Kidney (tissue), 22 donors: ENCODE measurements at places on chromosomes 7 and 10. TPM values are rescaled to one million over a fixed set of nuclear protein-coding genes. Genes with fewer than 3 reads are reported as not detected.

GRCh38 chr10:396535-397220 is 261.4 kb downstream of the ZMYND11 start:
- H3K4me1 ChIP-seq, result no peaks in the 10 kb centered on the region
- DNase-seq, result no peak
- H3K27me3 ChIP-seq, result no peaks in the 10 kb centered on the region
- H3K27ac ChIP-seq, result no peak overlapping the region
- peaks cover 2% of the 10 kb centered on the region for H3K36me3 ChIP-seq

Gene MSMB
- not detected for total RNA-seq

GRCh38 chr7:123665157-123665556 is 9.5 kb downstream of the LMOD2 start:
- H3K4me1 ChIP-seq, result no peaks in the 10 kb centered on the region
- H3K36me3 ChIP-seq, result no peaks in the 10 kb centered on the region
- DNase-seq, result no peak
- H3K4me3 ChIP-seq, result no peak overlapping the region
- no peak overlapping the region for H3K27ac ChIP-seq

Gene AEBP1
- total RNA-seq, result 164 TPM

Gene ABCB1
- total RNA-seq, result 48.3 TPM

GRCh38 chr7:1160670-1161021 is 650 bp upstream of the ZFAND2A start:
- no peaks in the 10 kb centered on the region for H3K27me3 ChIP-seq
- peaks cover 7% of the 10 kb centered on the region for H3K36me3 ChIP-seq
- no peak for DNase-seq

DNA sequence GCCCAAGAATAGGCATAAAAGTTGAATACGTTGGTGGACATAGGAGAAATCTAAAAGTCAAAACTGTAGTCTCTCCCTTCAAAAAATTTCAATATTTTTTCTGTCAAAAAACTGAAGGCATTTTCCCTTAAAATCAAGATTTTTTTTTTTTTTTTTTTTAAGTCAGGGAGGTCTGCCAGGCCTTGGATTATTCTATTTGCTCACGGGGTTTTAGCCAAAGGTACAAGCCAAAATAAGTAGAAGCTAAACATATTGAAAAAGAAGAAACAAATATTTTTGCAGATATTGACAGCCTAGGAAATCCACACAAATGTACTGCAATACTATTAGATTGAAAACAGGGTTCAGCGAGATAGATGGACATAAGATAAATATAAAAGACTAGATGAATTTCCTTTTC is 190.1 kb upstream of the PLXDC2 start:
- H3K27me3 ChIP-seq, result no peaks in the 10 kb centered on the region
- no peaks in the 10 kb centered on the region for H3K4me1 ChIP-seq
- no peak overlapping the region for H3K27ac ChIP-seq
- no peak overlapping the region for H3K4me3 ChIP-seq

DNA sequence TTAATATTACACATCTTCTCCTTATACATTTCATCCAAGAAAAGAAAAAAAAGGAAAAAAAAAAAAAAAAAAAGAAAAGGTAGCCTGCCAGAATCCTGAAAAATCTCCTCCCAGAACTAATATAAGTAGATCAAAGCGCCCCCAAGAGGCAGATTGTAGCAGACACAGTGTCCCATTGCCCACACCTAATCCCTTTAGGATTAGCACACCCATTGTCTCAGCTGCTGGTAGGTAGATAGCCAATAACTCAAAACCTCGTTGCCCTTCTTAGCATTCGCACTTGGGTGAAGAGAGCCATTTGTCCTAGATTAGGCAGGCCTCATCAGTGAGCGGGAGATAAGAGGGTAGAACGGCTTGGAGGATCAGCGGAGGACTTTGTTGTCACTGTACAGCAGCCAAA is 100.2 kb upstream of the SORCS1 start:
- no peak overlapping the region for H3K4me3 ChIP-seq
- no peaks in the 10 kb centered on the region for H3K27me3 ChIP-seq
- H3K27ac ChIP-seq, result no peak overlapping the region

DNA sequence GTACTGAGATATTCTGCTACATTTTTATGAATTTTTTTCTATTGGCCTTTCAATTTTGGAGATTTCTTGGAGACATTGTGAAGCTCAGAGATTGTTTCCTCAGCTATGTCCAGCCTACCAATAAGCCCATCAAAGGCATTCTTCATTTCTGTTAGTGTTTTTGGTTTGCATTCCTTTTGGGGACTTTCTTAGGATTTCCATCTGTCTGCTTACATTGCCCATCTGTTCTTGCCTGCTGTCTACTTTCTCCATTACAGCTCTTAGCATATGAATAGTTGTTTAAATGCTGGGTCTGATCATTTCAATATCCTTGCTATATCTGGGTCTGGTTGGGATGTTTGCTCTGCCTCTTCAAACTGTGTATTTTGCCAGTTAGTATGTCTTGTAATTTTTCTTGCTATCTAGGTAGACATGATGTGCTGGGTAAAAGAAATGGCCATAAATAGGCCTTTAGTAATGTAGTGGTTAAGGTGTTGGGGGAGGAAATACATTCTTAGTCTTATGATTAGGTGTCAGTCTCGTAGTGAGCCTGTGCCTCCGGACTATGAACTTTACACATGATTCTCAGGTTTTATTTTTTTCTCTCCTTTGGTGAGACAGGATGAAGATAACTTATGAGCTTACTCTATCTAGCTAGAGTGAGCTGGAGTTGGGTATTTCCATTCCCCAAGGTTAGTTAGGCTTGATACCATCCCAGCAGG is 32.6 kb upstream of the NME8 start:
- H3K27me3 ChIP-seq, result no peaks in the 10 kb centered on the region
- no peak for DNase-seq
- no peak overlapping the region for H3K4me3 ChIP-seq
- no peaks in the 10 kb centered on the region for H3K36me3 ChIP-seq

DNA sequence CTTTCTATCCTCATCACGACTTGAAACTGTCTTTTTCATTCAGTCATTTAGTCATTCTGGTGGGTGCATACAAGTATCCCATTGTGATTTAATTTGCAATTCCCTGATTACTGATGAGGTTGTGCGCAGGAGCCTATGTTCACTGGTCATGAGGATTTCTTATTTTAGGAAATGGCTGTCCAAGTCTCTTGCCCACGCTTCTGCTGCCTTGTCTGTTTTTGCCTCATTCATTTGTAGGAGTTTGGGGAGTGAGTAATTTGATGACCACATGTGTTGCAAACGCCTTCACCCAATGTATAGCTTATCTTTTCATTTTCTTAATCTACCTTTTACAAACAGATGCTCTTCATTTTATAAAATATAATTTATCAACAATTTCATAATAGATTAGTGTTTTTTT is 127.3 kb downstream of the ARHGAP22 start:
- H3K36me3 ChIP-seq, result no peaks in the 10 kb centered on the region
- no peak overlapping the region for H3K27ac ChIP-seq
- no peak overlapping the region for H3K4me3 ChIP-seq
- DNase-seq, result no peak
- H3K27me3 ChIP-seq, result no peaks in the 10 kb centered on the region
- H3K4me1 ChIP-seq, result no peaks in the 10 kb centered on the region

Gene RBM20
- 2.1 TPM for total RNA-seq

Gene CRPPA
- 5.9 TPM for total RNA-seq

GRCh38 chr7:121069346-121070100 is 81.0 kb downstream of the CPED1 start:
- no peaks in the 10 kb centered on the region for H3K4me1 ChIP-seq
- no peaks in the 10 kb centered on the region for H3K27me3 ChIP-seq
- no peak overlapping the region for H3K4me3 ChIP-seq

Gene MRC1
- 67.8 TPM for total RNA-seq

DNA sequence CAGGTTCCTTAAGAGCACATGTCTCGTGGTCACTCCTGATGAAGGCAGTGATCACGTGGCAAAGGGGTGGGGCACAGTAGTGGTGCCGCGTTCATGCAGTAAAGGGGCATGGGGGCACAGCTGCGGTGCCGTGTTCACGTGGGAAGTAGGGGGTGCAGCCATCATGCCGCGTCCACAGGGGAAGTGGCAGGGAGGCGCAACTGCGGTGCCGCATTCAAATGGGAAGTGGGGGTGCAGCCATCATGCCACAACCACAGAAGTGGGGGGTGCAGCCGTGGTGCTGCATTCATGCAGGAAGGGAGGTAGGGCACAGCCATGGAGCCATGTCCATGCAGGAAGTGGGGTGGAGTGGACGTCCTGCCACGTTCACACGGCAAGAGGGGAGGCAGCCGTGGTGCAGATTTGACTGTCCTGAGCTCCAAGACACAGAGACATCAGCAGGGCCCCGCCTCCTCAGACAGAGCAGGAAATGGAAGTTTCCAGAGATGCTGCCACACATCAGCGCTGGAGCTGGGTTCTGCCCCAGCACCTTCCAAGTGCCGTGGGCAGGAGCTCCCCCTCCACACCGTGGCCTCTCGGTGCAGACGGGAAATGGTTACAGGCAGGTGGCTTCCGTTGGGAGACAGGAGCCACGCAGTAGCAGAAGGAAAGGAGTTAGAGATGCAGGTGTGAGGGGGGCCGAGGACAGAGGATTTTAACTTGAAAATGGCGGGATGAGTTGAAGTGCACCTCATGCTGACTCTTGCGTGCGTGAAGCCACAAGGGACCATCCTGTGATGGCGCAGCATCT is 95.0 kb upstream of the DDC start:
- H3K4me3 ChIP-seq, result no peak overlapping the region
- H3K4me1 ChIP-seq, result peaks cover 29% of the 10 kb centered on the region
- no peaks in the 10 kb centered on the region for H3K27me3 ChIP-seq
- no peak overlapping the region for H3K27ac ChIP-seq
- no peak for DNase-seq

- H3K36me3 ChIP-seq, result no peaks in the 10 kb centered on the region
- H3K4me1 ChIP-seq, result no peaks in the 10 kb centered on the region
- H3K27me3 ChIP-seq, result no peaks in the 10 kb centered on the region
- H3K4me3 ChIP-seq, result no peak overlapping the region
- H3K27ac ChIP-seq, result no peak overlapping the region
These were observed 134.8 kb downstream of the PHTF2 start for GRCh38 chr7:77933394-77933793.

DNA sequence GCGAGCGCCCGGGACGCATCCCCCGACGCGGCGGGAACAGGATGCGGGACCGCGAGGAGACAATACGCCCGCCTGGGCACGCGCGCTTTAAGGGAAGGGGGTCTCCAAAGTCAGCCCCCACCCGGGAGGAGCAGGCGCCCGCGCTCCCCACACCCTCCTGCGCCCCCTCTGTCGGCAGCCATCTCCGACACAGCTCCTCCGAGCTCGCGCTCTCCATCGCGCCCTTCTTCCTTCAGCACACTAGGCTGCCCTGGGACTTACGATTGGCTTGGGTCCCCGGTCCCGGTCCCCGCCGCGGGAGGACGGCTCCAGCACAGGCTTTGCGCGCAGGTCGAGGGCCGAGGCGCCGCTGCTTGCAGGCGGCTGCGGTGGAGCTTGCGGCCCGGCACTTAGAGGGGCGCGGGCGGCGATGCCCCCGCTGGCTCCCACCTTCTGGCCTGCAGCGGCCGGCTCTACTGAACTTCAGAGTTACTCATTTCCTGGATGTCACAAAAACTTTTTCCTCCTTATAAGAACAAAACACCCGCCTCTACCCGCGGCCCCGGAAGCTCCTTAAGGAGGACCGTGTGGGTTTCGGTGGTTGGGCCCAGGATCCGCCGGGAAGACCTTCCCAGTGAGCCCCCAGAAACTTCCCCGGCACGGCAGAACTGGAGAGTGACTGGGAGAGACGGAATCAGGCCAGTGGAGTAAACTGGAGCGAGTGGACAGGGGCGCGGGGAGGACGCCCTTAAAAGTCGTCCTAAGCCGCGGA is at the start of gene ITPRIP:
Gene ITPRIP (minus strand): TSS at position 481 of the 751 bp plus-strand sequence. CDS start 22,414 bp downstream, outside the sequence.
- H3K27me3 ChIP-seq, result no peaks in the 10 kb centered on the region
- H3K4me1 ChIP-seq, result peaks cover 5% of the 10 kb centered on the region
- DNase-seq, result peak; percentile 93
- H3K27ac ChIP-seq, result peak within 1 kb of the TSS; percentile 98
- no peaks in the 10 kb centered on the region for H3K36me3 ChIP-seq

GRCh38 chr10:130998046-130998435 is 313.5 kb downstream of the TCERG1L start:
- no peaks in the 10 kb centered on the region for H3K36me3 ChIP-seq
- no peaks in the 10 kb centered on the region for H3K27me3 ChIP-seq
- H3K27ac ChIP-seq, result no peak overlapping the region
- no peak overlapping the region for H3K4me3 ChIP-seq
- DNase-seq, result no peak

DNA sequence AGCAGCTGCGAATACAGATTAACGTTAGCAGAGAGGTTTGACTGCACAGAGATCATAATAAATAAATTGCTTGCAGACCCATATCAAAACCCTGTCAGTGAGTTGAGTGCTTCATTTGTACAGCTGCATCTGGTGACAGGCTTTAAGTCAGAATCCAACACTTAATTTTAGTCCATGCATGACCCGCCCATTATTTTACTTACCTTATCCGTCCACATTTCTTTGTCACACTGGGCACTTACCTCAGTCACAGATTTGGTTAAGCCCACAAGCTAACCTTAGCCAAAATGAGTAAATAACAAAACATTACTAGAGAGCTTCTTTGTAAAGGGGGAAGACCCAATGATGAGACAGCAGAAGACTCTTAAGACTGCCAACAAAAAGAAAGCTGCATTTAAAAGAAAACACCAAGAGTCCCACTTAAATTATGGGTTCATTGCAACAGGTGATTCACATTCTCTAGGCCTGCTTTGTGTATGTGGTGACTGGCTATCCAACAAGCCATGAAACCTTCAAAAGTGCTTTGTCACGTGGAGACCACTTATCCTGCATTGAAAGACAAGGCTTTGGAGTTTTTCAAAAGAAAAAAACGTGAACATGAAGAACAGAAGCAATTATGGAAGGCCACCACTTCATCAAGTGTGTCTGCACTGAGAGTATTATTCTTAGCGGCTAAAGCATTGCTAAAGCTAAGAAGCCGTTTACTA is 32.2 kb downstream of the PHTF2 start:
- no peak overlapping the region for H3K4me3 ChIP-seq
- no peaks in the 10 kb centered on the region for H3K27me3 ChIP-seq
- no peaks in the 10 kb centered on the region for H3K36me3 ChIP-seq
- DNase-seq, result no peak

DNA sequence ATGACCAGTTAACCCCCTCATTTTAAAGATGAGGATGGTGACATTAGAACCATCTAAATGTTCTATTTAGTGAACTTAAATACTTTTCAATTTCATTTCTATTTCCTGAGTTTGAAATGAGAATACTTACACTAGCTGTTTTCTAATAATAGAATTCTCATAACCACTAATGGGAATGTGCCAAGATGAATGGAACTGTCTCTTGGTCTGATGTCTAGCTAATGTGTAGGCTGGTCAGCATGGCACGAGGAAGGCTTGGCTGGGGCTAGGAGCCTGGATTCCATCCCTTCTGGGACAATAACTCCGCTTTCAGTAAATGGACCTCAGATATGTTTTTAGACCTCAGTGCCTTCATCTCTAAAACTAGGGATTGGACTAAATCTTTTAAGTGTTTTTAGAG is 185.8 kb upstream of the NRP1 start:
- H3K27me3 ChIP-seq, result no peaks in the 10 kb centered on the region
- no peaks in the 10 kb centered on the region for H3K4me1 ChIP-seq
- H3K4me3 ChIP-seq, result no peak overlapping the region
- DNase-seq, result no peak
